Chondrocyte (in vitro differentiated cells): ENCODE measurements at places on chromosomes 5 and 9.

- H3K4me3 ChIP-seq = no peak overlapping the region
- H3K36me3 ChIP-seq = no peaks in the 10 kb centered on the region
- H3K27me3 ChIP-seq = peaks cover 17% of the 10 kb centered on the region
- no peak overlapping the region for H3K27ac ChIP-seq
- no peaks in the 10 kb centered on the region for H3K4me1 ChIP-seq
Measured at GRCh38 chr5:159951834-159952233, 35.6 kb downstream of the ADRA1B start.

DNA sequence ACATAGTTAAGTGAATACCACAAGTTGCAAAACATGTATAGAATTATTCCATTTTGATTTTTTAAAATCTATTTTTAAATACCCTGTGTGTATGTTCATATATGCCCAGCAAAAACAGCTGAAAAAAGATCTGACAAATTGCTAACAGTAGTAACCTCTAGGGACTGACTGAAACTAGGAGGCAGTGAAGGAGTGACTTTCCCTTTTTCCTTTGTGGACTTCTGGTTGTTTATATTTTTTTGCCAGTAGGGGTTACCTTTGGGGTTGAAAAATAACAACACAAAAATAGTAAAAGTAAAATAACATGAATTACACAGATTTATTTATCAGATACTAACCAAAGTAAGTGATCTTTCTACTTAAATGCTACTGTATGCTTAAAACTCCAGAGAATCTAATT lies 2.9 kb downstream of the MEGF9 start:
- H3K27ac ChIP-seq = peak overlapping the region; percentile 2
- H3K36me3 ChIP-seq = no peaks in the 10 kb centered on the region
- no peak for DNase-seq
- H3K4me1 ChIP-seq = peaks cover 53% of the 10 kb centered on the region

DNA sequence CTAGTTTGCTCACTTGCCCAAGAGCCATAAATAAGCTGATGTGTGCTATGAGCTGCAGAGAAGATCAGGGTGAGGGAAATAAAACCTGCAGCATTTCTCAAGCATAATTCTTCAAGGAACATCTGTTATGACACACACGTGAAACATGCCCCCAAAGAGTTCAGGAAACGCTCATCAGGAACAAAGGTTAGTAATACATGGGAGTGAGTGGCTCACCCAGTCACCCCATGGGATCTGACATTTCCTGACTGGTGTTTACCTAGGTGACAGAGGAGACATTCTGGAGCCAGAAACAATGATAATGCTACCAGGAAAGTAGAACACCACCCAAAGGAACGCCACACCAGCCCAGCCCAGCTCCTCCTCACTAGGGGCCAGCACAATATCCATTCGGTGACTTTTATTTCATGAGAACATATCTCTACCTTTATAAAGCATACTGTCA lies 66.0 kb downstream of the FRMD3 start:
- no peak overlapping the region for H3K27ac ChIP-seq
- H3K4me3 ChIP-seq = no peak overlapping the region
- DNase-seq = no peak
- no peaks in the 10 kb centered on the region for H3K36me3 ChIP-seq

GRCh38 chr5:87844449-87844848 lies 424.2 kb downstream of the TMEM161B start:
- no peak overlapping the region for H3K4me3 ChIP-seq
- no peak for DNase-seq
- H3K36me3 ChIP-seq = no peaks in the 10 kb centered on the region
- H3K27ac ChIP-seq = no peak overlapping the region
- H3K4me1 ChIP-seq = no peaks in the 10 kb centered on the region

GRCh38 chr5:11902201-11902619 lies 2.0 kb downstream of the CTNND2 start:
- peaks cover 4% of the 10 kb centered on the region for H3K36me3 ChIP-seq
- DNase-seq = no peak
- peak overlapping the region; percentile 59 for H3K4me3 ChIP-seq

GRCh38 chr5:36946101-36946500 lies 69.5 kb downstream of the NIPBL start:
- no peak for DNase-seq
- no peaks in the 10 kb centered on the region for H3K36me3 ChIP-seq

GRCh38 chr5:129384736-129385135 lies 75.4 kb upstream of the ADAMTS19 start:
- no peaks in the 10 kb centered on the region for H3K36me3 ChIP-seq
- H3K27ac ChIP-seq = no peak overlapping the region
- H3K27me3 ChIP-seq = no peaks in the 10 kb centered on the region
- no peak for DNase-seq
- no peaks in the 10 kb centered on the region for H3K4me1 ChIP-seq
- no peak overlapping the region for H3K4me3 ChIP-seq

- DNase-seq = no peak
- no peak overlapping the region for H3K4me3 ChIP-seq
- no peaks in the 10 kb centered on the region for H3K36me3 ChIP-seq
- H3K27ac ChIP-seq = no peak overlapping the region
Measured at GRCh38 chr5:103476811-103477210, 85.8 kb downstream of the NUDT12 start.

GRCh38 chr9:82431121-82431520 lies 442.5 kb downstream of the SPATA31D1 start:
- H3K36me3 ChIP-seq = peaks cover 2% of the 10 kb centered on the region
- H3K4me3 ChIP-seq = no peak overlapping the region
- no peak overlapping the region for H3K27ac ChIP-seq
- DNase-seq = no peak
- H3K4me1 ChIP-seq = no peaks in the 10 kb centered on the region
- no peaks in the 10 kb centered on the region for H3K27me3 ChIP-seq

DNA sequence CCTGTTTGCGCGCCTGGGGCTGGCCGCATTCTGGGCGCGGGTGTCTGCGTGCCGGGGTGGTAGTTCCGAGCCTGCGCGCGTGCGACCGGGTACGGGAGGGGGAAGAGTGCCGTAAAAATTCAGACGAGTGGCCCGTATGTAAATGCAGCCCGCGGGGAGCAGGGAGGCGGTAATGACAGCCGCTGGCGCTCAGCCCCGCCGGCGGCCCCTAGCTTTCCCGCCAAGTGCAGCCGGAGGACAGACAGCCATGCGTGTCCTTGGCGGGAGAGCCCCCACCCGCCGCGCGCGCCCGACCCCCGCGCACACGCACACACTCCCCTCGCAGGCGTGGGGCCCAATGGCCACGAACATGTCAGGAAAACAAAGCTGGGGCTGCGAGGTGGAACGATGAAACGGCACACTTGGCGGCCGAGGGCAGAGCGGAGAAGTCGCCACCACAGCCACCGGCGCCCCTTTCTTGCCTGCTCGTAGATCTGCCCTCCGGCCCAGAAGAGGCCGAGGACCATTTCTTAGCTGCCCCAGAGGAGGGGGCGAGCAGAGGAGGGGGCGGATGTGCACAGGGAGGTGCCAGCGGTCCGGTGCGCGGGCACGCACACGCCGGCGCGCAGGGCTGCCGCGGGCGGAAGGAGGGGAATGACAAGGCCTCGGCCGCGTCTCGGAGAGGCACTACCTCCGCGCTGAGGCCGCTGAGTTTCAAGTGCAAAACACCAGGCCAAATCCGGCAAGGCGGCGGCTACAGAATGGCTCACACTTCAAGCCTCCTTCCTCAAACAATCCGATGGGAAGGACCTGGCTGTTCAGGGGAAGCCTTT lies 208.4 kb downstream of the MEF2C start:
- H3K4me3 ChIP-seq = peak overlapping the region; percentile 64
- H3K27ac ChIP-seq = no peak overlapping the region
- no peak for DNase-seq
- H3K36me3 ChIP-seq = peaks cover 3% of the 10 kb centered on the region
- H3K4me1 ChIP-seq = peaks cover 22% of the 10 kb centered on the region
- peaks cover 81% of the 10 kb centered on the region for H3K27me3 ChIP-seq

- no peaks in the 10 kb centered on the region for H3K4me1 ChIP-seq
- no peak for DNase-seq
- H3K27me3 ChIP-seq = peaks cover 3% of the 10 kb centered on the region
- no peak overlapping the region for H3K4me3 ChIP-seq
Measured at GRCh38 chr5:121681229-121681855, 170.3 kb upstream of the FTMT start.

GRCh38 chr9:33014665-33015014 lies 10.4 kb upstream of the DNAJA1 start:
- H3K4me3 ChIP-seq = no peak overlapping the region
- no peaks in the 10 kb centered on the region for H3K4me1 ChIP-seq
- no peak for DNase-seq
- no peaks in the 10 kb centered on the region for H3K27me3 ChIP-seq
- H3K36me3 ChIP-seq = no peaks in the 10 kb centered on the region

GRCh38 chr9:138096519-138096845 lies 218.9 kb downstream of the CACNA1B start:
- H3K4me1 ChIP-seq = no peaks in the 10 kb centered on the region
- DNase-seq = no peak
- H3K27me3 ChIP-seq = no peaks in the 10 kb centered on the region
- H3K36me3 ChIP-seq = no peaks in the 10 kb centered on the region

DNA sequence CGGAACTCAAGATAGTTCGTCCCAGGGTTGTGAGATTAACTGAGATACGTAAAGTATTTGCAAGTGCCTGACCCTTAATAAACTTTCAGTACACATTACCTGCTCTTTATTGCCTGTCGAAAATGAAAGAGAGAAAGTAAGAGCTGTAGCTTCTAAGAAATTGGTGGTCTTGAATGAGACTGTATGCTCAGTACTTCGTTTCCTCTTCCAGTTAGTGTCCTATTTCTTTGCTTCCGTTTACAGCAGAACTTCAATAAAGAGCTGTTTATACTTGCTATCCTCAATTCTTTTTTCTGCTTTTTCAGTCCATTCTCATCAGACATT lies 534 bp downstream of the SRFBP1 start:
- peaks cover 11% of the 10 kb centered on the region for H3K27me3 ChIP-seq
- peaks cover 5% of the 10 kb centered on the region for H3K36me3 ChIP-seq
- no peak for DNase-seq
- peak overlapping the region; percentile 95 for H3K27ac ChIP-seq

DNA sequence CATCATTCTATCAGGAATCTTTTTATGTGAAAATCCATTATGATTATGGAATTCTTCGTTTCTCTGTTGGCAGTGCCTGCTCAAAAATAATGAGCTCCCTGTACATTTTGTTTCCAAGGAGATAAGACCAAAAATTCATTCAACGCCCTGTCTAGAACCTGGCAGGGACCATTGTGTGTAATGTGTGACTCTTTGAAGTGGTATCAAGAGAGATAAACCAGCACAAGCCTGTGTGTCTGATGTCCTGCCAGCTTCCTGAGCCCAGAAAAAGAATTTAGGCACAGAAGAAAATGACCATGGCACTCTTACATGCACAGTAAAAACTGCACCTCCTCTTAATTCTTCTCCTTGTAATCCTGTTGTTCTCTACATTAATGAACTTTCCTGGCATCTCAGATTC lies 177.4 kb downstream of the SAXO1 start:
- H3K27me3 ChIP-seq = no peaks in the 10 kb centered on the region
- no peak overlapping the region for H3K4me3 ChIP-seq
- DNase-seq = no peak
- H3K36me3 ChIP-seq = no peaks in the 10 kb centered on the region
- H3K4me1 ChIP-seq = peaks cover 6% of the 10 kb centered on the region

DNA sequence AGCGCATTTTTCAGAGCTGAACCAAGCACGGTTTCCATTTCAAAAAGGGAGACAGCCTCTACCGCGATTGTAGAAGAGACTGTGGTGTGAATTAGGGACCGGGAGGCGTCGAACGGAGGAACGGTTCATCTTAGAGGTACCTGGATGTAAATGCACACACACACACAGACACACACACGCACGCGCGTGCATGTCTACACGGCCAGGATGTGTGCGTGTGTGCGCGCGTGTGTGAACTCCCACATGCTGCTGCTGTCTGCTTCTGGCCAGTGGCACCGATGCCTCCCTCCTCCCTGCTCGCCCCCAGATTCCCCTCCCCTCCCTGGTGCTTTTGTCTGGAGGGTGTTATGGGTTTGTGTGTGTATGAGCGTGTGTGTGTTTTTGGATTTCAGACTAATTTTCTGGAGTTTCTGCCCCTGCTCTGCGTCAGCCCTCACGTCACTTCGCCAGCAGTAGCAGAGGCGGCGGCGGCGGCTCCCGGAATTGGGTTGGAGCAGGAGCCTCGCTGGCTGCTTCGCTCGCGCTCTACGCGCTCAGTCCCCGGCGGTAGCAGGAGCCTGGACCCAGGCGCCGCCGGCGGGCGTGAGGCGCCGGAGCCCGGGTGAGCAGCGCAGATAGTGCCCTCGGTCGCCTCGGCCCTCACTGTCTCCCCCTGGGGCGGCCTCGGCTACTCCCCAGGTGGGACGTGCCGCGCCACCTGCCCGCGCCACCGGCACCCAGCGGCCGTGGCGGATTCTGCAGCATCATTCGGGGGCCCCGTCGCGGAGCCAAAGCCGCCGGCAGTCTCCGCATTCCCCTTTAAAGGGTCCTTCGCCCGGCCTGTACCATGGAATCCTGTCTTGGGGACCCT lies at the start of gene NTRK2:
Gene NTRK2 (plus strand): TSS at position 442 of the 850 bp plus-strand sequence. CDS start 1,020 bp downstream, outside the sequence.
- peak within 1 kb of the TSS; percentile 92 for H3K4me3 ChIP-seq
- peaks cover 2% of the 10 kb centered on the region for H3K36me3 ChIP-seq
- H3K4me1 ChIP-seq = peaks cover 56% of the 10 kb centered on the region
- H3K27me3 ChIP-seq = peaks cover 13% of the 10 kb centered on the region
- peak; percentile 87 for DNase-seq
- H3K27ac ChIP-seq = peak within 1 kb of the TSS; percentile 88

DNA sequence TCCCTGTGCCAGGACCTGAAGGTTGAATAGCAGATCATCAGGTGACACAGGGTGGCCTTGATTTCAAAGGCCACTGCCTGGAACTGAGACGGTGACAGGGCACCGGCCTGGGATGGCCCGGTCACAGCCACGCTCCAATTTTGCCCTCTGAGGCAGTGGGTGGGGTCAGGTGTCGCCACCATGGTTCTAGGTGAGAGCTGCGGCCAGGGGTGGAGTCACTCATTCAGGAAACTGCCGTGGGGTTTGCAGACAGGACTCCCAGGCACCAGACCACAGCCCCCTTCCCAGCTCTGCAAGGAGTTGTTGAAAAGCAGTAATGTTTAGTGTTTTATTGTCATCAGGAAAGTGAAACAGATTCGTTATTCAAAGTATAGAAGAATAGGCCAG lies 17.3 kb upstream of the RNU6ATAC start:
- peaks cover under 1% of the 10 kb centered on the region for H3K27me3 ChIP-seq
- no peak overlapping the region for H3K4me3 ChIP-seq
- no peaks in the 10 kb centered on the region for H3K36me3 ChIP-seq
- DNase-seq = peak; percentile 69
- no peak overlapping the region for H3K27ac ChIP-seq

DNA sequence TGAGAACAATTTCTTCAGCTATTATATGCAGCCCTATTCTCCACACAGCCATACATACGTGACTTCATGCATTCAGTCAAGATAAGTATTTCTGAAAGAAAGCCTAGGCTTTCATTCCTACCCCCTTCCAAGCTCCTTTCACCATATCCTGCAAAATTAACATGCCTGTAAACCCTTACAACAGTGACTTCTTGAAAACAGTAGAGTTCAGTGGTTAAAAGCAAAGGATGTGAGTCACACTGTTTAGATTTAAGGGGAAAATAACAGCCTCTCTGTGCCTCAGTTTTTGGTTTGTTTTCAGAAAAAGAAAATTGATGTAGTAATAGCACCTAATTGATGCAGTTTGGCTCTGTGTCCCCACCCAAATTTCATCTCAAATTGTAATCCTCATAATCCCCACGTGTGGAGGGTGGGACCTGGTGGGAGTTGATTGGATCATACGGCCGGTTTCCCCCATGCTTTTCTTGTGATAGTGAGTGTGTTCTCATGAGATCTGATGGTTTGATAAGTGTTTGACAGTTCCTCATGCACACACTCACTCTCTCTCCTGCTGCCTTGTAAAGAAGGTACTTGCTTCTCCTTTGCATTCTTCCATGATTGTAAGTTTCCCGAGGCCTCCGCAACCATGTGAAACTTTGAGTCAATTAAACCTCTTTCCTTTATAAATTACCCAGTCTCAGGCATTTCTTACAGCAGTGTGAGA lies 264.8 kb downstream of the CETN3 start:
- H3K27me3 ChIP-seq = no peaks in the 10 kb centered on the region
- H3K36me3 ChIP-seq = peaks cover 5% of the 10 kb centered on the region
- DNase-seq = no peak
- peaks cover 4% of the 10 kb centered on the region for H3K4me1 ChIP-seq
